Small intestine (tissue), 16 donors: ENCODE measurements at places on chromosomes 5 and 9. TPM values are rescaled to one million over a fixed set of nuclear protein-coding genes. Genes with fewer than 3 reads are reported as not detected.

SERF1B gene
- 19.9 TPM for polyA plus RNA-seq

FOXD1 gene
- polyA plus RNA-seq, result 0.27 TPM

DNA sequence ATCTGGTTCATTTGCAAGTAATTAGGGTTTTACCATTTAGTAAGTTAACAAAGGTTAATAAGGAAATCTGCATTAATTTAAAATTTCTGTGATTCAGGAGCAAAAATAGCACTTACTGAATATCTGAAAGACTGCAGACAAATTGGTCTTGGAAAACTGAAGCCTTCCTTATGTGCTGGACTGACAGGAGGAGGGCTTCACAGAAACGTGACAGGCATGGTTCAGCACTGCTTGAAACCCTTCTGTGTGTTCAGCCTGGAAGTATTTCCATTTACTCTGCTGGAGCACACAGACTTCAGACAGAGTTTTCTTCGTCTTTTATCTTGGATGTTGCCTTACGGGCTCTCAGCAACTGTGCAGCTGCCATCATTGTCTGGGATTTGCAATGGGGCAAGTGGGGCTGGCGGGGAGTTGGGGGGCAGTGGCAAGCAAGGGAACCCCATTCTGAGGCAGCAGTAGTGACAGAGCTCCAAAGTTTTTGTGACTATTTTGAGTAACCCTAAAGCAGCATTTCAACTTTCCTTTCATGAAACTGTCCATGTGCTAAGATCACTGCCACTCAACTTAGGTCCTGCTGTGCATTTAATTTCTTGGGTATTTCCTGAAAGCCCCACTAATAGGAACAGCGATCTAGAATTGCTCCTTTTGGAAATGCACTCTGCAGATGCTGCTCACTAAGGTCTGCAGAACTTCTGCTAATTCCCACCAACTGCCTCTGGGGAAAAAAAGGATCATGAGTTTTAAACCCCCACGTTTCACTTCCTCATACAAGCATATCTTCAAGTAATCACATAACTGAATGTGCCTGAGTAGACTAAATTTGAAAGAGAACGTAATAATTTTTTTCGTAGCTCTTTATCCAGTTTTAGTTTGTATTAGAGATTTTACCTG, 56.6 kb downstream of the KCNN2 start:
- DNase-seq, result no peak

GRCh38 chr5:37815913-37816312, 23.9 kb downstream of the GDNF start:
- DNase-seq, result no peak

DNA sequence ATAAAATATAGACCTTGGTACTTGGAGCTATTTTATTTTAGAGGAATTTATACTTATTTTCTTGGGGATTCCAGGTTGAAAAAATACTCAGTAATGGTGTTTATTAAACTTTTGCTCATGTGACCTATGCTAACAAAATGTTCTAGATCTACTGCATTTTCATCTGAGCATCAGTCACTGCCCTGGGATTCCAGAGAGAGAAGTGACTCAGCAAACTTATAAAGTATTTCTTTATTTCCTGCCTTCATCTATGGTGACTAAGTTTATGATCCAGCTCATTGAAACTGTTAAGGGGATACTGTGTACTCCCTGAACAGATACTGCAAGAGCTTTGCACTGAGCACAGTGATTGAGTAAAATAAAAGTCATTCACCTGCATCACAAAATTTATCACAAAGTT, 298.5 kb upstream of the CDH18 start:
- no peak for DNase-seq
